Activated CD4-positive, alpha-beta memory T cell treated with anti-CD3 and anti-CD28 coated beads for 36 hours (primary cell): ENCODE measurements at places on chromosomes 1 and 21. TPM values are rescaled to one million over a fixed set of nuclear protein-coding genes. Genes with fewer than 3 reads are reported as not detected.

DNA sequence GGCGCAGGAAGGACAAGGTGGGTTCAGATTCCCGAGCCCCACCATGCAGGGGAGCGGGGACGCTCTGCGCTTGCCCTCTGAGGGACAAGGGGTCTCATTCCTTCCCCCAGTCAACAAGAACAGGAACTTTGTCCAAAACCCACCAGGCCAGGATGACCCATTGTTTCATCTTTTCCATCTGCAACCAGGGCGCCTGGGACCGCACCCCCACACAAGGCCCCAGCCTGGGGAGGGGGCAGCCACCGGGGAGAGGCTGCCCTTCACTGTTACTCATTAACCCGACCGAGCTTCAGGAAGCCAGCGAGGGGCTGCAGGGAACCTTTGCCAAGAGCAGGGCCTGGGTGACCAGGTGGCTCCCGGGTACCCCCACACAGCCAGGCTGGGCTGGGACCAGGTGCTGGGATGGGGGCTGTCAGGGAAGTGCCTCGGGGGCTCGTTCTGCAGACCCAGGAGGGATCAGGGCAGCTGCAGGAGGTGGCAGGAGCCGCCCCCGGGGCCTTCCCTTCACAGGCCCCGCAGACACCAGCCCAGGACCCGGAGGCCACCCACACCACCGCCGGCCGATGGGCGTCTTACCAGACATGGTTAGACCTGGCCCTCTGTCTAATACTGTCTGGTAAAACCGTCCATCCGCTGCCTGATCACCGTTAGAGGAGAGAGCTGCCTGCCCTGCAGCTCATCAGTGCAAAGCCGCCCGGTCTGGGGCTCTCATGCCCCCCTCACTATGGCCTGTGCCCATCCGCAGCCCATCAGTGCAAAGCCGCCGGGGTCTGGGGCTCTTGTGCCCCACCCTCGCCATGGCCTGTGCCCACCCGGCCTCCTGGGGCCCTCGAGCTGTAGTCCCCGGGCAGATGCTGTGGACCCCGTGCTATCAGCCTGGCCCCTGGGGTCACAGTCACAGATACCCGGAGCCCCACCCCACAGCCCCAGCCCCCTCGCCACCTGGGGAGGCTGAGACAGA, 4.9 kb upstream of the TTLL10 start:
- H3K36me3 ChIP-seq: no peaks in the 10 kb centered on the region
- H3K27me3 ChIP-seq: peaks cover 15% of the 10 kb centered on the region
- no peak for DNase-seq
- H3K4me3 ChIP-seq: no peak overlapping the region

RPAP2 gene
- 28.6 TPM for total RNA-seq

DNA sequence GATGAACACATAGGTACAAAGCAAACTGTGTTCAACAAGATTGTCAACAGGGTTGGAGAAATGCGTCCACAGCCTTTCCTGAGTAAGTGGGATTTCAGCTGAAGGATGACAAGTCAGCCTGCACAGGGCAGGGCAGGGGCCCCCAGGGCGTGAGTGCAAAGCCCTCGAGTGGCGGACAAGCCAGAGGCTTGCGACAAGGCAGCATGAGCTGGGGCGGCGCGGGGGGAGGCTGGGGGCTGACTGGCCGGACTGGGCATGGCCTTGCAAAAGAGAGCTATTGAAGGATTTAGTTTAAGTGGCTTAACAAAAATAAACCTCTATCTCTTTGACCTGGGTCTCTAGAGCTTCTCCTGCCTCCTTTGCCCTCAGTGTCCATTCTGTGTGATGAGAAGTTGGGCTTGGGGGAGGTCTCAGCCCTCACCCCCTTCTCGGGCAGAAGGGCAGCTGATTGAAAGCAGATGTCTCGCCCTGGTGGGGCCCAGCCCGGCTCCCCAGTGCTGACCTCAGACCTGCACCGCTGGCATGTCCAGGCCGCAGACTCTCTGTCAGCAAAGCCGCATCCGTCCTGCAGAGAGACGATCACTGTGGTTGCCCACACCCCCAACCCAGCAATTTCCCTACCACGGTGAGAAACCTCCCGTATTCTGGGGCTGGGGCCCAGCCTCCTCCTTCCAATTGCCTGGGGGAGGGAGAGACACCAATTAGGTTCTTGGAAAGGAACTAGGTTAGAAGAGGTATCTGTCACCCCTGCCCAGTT, 24.3 kb upstream of the EPS8L3 start:
- H3K27ac ChIP-seq: no peak overlapping the region
- peak; percentile 44 for DNase-seq
- H3K4me1 ChIP-seq: peaks cover 47% of the 10 kb centered on the region
- no peaks in the 10 kb centered on the region for H3K27me3 ChIP-seq
- no peak overlapping the region for H3K4me3 ChIP-seq

DNA sequence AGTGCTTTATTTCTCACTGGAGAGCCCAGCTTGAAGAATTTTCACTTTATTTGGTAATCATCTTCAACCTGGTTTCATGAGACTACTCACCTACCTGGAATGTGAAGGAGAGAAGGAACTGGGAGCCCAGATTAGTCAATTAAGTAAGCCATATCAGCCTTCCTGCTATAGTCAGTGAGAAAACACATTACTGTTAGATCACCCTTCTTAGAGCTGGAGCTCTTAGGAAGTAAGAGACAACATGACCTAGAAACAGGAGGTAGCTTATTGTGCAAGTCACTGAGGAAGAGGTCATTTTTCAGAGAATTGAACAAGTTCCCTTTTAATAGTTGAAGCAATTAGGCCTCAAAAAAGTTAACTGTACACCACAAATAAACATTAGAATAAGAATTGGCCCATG, 49.2 kb upstream of the TEKT2 start:
- peaks cover 24% of the 10 kb centered on the region for H3K36me3 ChIP-seq
- no peaks in the 10 kb centered on the region for H3K27me3 ChIP-seq
- no peak overlapping the region for H3K4me3 ChIP-seq

GRCh38 chr1:156384007-156384406, 15.0 kb downstream of the RHBG start:
- peaks cover 17% of the 10 kb centered on the region for H3K27me3 ChIP-seq
- no peak overlapping the region for H3K27ac ChIP-seq
- no peak for DNase-seq
- peaks cover 4% of the 10 kb centered on the region for H3K4me1 ChIP-seq

GRCh38 chr1:114756009-114756892, 1.5 kb downstream of the CSDE1 start:
- peak overlapping the region; percentile 100 for H3K27ac ChIP-seq
- H3K27me3 ChIP-seq: no peaks in the 10 kb centered on the region
- DNase-seq: no peak
- peak overlapping the region; percentile 98 for H3K4me3 ChIP-seq
- H3K36me3 ChIP-seq: peaks cover 17% of the 10 kb centered on the region

UTS2 gene
- not detected for total RNA-seq

DNA sequence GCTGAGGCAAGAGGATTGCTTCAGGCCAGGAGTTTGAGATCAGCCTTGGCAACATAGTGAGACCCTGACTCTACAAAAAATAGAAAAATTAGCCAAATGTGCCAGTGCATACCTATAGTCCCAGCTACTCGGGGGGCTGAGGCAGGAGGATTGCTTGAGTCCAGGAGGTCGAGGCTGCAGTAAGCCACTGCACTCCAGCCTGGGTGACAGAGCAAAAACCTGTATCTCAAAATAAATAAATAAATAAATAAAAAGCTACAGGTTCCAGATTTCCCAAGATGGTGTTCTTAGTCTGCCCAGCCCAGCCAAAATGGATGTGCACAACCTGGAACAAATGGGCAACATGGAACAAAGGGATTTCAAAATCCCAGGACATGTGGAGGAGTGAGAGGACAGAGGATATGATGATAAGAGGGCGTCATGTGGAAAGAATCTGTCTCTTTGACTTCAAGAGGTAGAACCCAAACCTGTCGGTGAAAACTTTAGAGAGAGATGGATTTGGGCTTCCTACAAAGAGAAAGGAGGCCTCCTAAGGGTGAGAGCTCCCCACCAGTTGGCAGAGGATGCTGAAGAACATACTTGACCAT, 3.2 kb downstream of the EDARADD start:
- DNase-seq: no peak
- no peaks in the 10 kb centered on the region for H3K36me3 ChIP-seq
- peak overlapping the region; percentile 85 for H3K27ac ChIP-seq
- no peak overlapping the region for H3K4me3 ChIP-seq
- H3K4me1 ChIP-seq: peaks cover 32% of the 10 kb centered on the region
- H3K27me3 ChIP-seq: peaks cover 18% of the 10 kb centered on the region

LIPI gene
- not detected for total RNA-seq

BNIPL gene
- 1.3 TPM for total RNA-seq

- no peak overlapping the region for H3K27ac ChIP-seq
- no peak overlapping the region for H3K4me3 ChIP-seq
- no peaks in the 10 kb centered on the region for H3K36me3 ChIP-seq
Measured at GRCh38 chr1:115144176-115144575, 54.9 kb upstream of the TSPAN2 start.

DNA sequence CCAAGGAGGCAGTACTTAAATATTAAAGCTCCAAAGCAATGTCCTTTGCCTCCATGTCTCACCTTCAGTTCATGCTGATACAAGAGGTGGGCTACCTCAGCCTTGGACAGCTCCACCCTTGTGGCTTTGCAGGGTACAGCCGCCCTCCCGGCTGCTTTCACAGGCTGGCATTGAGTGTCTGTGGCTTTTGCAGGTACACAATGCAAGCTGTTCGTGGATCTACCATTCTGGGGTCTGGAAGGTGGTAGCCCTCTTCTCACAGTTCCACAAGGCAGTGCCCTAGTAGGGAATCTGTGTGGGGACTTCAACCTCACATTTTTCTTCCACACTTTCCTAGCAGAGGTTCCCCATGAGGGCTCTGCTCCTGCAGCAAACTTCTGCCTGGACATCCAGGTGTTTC, 324.8 kb downstream of the COL11A1 start:
- no peaks in the 10 kb centered on the region for H3K4me1 ChIP-seq
- no peaks in the 10 kb centered on the region for H3K36me3 ChIP-seq
- H3K27me3 ChIP-seq: no peaks in the 10 kb centered on the region
- H3K4me3 ChIP-seq: no peak overlapping the region
- DNase-seq: no peak
- H3K27ac ChIP-seq: no peak overlapping the region

DNA sequence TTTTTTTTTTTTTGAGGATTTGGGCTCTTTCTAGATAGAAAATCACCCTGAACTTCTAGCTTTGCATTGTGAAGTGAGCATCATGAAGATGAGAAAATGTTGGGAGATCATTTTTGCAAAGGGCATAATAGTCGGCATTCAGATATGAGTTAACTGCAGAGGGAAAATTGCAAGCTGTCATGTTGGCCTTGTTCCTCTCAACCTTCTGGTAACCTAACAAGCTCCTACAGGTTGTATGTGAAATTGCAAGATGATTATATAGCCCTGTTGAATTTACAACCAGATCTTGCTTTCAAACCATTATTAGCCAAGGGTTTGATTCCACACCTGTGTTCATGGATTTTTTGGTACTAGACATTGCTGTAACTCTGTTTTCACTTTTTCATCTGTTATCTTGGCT, 2.2 kb downstream of the ELOA start:
- H3K4me1 ChIP-seq: peaks cover 52% of the 10 kb centered on the region
- no peak for DNase-seq
- no peaks in the 10 kb centered on the region for H3K27me3 ChIP-seq
- H3K4me3 ChIP-seq: peak overlapping the region; percentile 87
- H3K27ac ChIP-seq: no peak overlapping the region
- peaks cover 15% of the 10 kb centered on the region for H3K36me3 ChIP-seq

GRCh38 chr1:235972311-235972689, 92.6 kb downstream of the NID1 start:
- peak overlapping the region; percentile 53 for H3K4me3 ChIP-seq
- no peaks in the 10 kb centered on the region for H3K36me3 ChIP-seq
- peaks cover 16% of the 10 kb centered on the region for H3K4me1 ChIP-seq
- peak overlapping the region; percentile 53 for H3K27ac ChIP-seq
- no peak for DNase-seq
- no peaks in the 10 kb centered on the region for H3K27me3 ChIP-seq

CORT gene
- total RNA-seq: not detected

DRAXIN gene
- total RNA-seq: 0.05 TPM

- H3K27me3 ChIP-seq: no peaks in the 10 kb centered on the region
- H3K4me1 ChIP-seq: no peaks in the 10 kb centered on the region
- DNase-seq: no peak
Measured at GRCh38 chr1:242216368-242216767, 217.5 kb upstream of the MAP1LC3C start.

- H3K4me1 ChIP-seq: peaks cover 53% of the 10 kb centered on the region
- peak overlapping the region; percentile 21 for H3K4me3 ChIP-seq
- peaks cover 2% of the 10 kb centered on the region for H3K36me3 ChIP-seq
- peak; percentile 74 for DNase-seq
Measured at GRCh38 chr1:23100074-23100748, 68.4 kb downstream of the LUZP1 start.

SYNJ1 gene
- total RNA-seq: 14.2 TPM

DNA sequence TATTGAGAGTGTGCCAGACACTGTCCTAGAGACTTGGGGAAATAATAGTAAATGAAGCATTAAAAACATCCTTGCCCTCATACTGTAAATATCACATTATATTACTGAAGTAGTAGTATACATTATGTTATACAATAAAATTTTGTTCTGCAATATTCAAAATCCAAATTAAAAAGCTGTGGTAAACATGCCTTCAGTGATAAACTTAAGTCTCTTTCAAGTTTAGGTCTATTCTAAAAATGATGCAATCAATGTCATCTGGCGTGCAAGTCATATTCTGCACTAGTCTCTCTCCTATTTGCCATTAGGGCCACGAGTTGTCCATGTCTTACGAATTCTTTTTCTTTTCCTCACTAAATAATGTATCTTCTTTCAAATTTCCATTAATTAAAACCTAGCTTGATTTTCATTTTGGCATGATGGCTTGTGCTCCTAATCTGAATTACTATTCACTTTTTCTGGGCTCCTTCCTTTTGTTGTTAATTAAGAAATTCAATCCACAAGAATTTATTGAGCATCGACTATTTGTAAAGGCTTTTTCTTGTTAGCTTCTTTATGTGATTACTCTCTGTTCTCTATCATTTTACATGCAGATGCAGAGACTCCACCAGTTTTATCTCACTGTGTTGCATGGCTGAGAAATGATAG, 130.7 kb downstream of the COQ8A start:
- no peaks in the 10 kb centered on the region for H3K36me3 ChIP-seq
- no peak for DNase-seq
- H3K4me3 ChIP-seq: no peak overlapping the region
- peaks cover 6% of the 10 kb centered on the region for H3K4me1 ChIP-seq
- H3K27me3 ChIP-seq: peaks cover 1% of the 10 kb centered on the region

CFHR5 gene
- not detected for total RNA-seq

CIART gene
- total RNA-seq: 1.3 TPM

DNA sequence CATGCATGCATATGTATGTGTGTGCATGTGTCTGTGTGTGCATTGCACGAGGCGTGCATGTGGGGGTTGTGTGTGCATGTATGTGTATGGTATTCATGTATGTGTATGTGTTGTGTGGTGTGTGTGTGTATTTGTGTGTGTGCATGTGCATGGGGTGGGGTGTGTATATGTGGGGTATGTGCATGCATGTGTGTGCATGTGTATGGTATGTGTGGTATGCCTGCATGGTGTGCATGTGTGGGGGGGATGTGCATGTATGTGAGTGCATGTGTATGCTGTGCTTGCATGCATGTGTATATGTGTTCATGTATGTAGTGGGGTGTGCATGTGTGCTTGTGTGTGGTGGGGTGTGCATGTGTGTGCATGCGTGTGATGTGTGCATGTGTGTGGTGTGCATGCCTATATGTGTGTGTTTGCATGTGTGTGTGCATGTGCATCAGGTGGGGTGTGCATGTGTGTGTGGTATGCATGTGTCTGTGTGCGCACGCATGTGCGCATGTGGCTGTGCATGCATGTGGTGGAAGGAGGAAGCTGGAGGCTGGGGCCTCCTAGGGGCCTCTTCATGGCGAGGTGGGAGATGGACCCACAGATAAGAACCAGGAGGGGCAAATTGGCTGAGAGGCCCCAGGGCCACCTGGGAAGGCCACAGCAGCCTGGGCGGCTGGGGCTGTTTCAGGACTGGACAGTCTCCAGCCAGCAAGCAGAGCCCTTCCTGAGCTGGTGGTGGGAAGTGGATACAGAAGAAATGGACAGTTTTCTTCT, 35.9 kb upstream of the ARF1 start:
- peaks cover 11% of the 10 kb centered on the region for H3K27me3 ChIP-seq
- H3K36me3 ChIP-seq: no peaks in the 10 kb centered on the region

ABCA4 gene
- total RNA-seq: not detected

HUNK gene
- 0.10 TPM for total RNA-seq

PLPPR5 gene
- total RNA-seq: not detected
